ENCODE measurements at places on chromosomes 7 and 10.

DNA sequence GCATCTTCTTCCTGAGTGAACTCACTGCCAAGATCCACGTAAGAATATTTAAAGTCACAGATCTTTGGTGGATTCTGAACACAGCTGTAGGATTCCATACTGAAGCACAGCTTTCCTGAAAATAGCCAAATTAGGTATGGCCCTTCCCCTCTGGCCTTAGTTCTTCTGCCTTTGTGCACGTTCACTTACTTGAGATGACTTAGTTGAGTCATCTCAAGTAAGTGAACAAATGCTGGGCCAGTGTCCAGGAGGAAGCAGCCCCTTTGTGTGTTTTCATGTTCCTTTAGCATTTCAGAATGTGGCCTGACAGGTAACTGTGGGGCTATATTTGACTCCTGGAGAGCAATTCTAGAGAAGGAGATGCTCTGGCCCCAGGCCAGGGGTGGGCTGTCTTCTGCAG, 51.5 kb downstream of the CCNY start:
- DNase-seq = no peak

DNA sequence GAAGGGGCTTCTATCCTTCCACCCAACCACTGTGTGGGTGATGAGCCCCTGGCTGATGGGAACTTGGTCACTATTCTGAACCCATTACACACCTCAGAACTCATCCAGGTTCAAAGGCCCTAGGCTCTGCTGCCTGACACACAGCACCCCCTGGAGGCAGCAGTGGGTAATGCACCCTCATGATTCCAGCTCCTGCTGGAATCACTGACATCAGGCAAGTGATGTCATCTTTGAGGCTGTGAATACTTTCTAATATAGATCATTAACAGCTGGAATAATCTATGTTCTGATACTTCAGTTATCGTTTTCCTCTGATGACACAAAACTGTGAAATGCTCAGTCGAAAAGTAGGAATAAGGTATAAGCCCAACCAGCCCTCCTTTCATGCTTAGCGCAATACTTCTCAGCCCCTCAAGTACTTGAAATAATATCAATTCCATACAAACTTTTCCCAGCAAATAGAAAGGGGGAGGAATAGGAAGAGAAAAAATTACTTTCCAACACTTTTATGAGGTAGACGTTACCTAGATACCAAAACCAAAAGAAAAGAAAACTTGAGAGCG, 7.5 kb upstream of the RBP3 start:
- peak; percentile 27 for DNase-seq

DNA sequence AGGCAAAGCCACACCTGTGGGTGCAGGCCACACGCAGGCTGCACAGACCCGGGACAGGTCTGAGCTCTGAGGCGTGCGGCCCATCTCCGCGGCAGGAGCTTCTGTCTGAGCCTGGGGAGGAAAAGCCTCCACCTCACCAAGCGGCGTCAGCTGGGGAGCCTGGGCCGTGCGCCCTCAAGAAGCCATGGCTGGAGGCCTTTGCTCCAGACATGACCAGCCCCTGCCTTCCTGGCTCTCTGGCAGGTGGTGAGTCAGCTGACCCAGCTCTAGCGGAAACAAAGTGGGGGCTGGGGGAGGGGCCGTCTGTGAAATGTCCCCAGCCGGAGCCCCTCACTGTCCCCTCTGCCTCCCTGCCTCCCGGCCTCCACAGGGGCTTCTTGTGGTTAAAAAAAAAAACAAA, 12.5 kb downstream of the GPER1 start:
- DNase-seq = no peak

- no peak for DNase-seq
Measured at GRCh38 chr10:77548671-77549070, 88.9 kb downstream of the KCNMA1 start.

DNA sequence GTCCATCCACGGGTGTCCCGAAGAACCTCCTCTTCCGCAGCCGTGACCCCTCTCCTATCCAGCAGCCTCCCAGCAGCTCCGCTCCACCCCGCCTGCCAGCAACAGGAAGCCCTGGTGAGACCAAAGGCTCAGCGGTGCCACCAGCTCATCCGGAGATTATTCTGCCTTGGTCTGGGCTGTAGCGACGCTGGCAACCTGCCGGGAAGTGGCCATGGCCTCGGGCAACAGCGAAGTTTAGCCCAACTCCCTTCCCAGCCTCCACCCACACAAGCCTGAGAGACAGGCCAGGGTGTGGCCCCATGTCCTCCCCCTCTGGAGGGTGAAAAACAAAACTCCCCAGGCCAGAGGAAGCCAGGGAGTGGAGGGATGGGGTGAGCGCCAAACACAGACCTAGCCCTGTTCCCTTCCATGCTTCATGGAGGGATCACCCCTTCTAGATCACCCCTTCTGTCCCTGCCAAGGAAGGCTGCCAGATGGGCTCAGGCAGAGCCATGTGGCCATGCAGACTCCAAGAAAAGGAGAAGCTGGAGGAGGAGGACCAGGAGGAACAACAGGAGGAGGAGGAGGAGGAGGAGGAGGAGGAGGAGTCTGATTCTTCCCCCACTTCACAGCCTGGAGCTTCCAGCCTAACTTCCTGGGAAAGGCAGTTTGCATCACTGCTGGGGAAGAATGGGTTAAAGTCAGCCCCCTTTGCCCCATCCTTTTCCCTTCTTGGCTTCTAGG, 918 bp downstream of the CALHM2 start:
- no peak for DNase-seq

GRCh38 chr7:90256778-90257177, 11.8 kb downstream of the CFAP69 start:
- no peak for DNase-seq

DNA sequence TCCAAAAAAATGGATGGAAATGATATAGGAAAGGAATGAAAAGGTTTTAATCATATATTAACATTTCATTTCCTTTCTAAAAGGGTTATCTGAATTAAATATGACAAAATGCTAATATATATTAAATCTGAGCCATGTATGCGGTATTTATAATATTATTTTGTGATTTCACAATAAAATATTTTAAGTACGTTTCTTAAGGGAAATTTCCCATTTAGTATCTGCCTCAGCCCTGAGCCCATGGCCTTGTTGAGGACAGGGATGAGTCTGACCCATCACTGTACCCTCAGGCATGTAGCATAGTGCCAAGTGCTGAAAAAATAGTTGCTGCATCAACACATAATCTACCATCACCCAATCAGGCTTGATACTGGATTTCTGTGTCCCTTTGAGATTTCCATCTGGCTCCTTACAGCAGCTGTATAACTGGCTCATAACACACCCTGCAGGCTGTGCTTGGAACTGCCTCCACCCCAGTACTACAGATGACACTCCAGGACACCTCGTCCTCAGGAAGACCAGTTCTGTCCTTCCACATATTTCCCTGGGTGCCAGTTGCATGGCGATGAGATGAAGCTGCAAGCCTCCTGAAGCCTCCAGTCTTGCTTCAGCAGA, 59.4 kb upstream of the ASAH2 start:
- peak; percentile 13 for DNase-seq
